Liver (tissue), 10 donors: ENCODE measurements at places on chromosomes 1 and 21.

GRCh38 chr21:14968821-14969220, 96.0 kb downstream of the NRIP1 start:
- no peak for DNase-seq

DNA sequence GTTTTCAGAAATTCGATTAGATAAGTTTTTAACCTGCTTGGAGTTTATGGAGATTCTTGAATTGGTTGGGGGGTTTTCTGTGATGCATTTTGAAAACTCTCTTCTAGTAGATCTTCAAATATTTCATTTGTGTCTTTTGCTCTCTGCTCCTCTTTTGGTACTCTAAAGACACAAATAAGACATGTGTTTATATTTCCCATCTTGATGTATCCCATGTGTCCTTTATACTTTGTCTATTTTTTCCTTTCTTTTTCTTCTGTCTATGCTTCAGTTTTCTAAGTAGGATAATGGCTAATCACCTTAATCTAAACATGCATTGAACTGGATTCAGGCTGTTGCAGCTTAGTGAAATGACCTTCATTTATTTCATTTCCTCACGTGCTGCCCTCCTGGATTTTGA, 63.8 kb upstream of the C1orf87 start:
- DNase-seq = no peak

GRCh38 chr1:29052100-29052499, 71.6 kb downstream of the TMEM200B start:
- no peak for DNase-seq

- no peak for DNase-seq
Measured at GRCh38 chr1:226318471-226318870, 9.5 kb upstream of the LIN9 start.

GRCh38 chr1:155847823-155848529, 9.0 kb downstream of the GON4L start:
- no peak for DNase-seq
